Inflammatory macrophage (primary cell): ENCODE measurements at places on chromosomes 1 and 21.

DNA sequence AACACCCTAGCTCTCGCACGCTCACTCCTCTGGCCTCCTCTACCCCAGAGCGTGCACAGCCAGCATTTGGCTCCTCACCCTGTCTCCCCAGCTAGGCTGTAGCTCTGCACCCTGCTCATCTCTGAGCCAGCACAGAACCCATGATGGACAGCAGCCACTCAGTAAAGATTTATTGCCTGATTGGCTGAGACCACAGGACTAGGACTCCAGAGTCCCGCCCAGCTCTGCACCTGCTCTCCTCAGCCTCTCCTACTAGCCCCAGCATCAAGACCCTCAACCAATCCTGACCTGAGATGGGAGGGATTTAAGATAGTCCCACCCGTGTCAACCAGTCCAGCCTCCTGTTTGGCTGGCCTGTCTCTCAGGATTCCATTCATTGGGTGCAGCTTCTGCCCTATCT is 9.3 kb downstream of the C1QB start:
- DNase-seq = no peak

DNA sequence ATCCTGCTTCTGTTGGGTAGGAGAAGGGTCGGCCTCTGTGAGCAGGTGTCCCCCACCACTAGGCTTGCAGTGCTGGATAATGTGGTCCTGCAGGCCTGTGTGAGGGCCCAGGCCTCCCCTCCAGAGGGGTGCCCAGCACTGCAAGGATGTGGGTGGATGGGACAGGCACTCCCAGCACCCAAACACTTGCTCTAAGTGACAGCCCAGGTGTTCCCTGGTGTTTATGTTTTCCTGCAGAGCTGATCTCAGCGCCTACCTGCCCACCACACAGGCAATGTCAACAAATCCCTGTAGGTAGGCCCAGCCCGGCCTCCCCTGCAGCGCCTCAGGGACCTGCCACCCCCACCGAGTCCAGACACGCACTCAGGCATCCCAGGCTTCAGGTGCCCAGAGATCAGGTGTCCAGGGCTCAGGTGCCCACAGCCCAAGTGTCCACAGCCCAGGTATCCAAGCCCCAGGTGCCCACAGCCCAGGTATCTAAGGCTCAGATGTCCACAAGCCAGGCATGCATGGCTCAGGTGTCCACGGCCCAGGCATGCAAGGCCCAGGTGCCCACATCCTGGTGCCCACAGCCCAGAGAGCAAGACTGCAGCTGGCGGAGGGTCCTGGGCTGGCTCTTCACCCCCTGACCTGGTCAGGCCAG is 59.2 kb downstream of the WNT9A start:
- DNase-seq = no peak

- no peak for DNase-seq
Observed at GRCh38 chr1:178500936-178501554, 4.3 kb upstream of the CLEC20A start.

DNA sequence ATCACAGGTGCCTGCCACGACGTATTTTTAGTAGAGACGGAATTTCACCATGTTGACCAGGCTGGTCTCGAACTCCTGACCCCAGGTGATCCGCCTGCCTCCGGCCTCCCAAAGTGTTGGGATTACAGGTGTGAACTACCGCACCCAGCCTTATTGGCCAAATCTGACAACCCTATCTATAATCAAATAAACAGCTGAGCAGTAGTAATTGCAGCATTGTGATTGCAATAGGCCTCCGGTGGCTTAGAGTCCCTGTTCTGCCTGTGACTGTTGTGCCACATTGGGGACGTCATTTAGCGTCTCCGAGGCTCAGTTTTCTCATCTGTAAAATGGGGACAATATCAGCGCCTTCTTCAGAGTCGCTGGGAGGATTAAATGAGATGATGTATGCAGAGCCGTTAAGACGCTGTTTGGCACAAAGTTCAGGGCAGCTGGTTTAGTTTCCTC is 569 bp upstream of the CAPN2 start:
- no peak for DNase-seq

- no peak for DNase-seq
Observed at GRCh38 chr1:245226203-245226499, 71.4 kb downstream of the KIF26B start.

GRCh38 chr1:214445831-214446614 is 105.4 kb downstream of the PTPN14 start:
- DNase-seq = no peak

- no peak for DNase-seq
Observed at GRCh38 chr1:175862408-175862807, 119.0 kb upstream of the TNR start.

DNA sequence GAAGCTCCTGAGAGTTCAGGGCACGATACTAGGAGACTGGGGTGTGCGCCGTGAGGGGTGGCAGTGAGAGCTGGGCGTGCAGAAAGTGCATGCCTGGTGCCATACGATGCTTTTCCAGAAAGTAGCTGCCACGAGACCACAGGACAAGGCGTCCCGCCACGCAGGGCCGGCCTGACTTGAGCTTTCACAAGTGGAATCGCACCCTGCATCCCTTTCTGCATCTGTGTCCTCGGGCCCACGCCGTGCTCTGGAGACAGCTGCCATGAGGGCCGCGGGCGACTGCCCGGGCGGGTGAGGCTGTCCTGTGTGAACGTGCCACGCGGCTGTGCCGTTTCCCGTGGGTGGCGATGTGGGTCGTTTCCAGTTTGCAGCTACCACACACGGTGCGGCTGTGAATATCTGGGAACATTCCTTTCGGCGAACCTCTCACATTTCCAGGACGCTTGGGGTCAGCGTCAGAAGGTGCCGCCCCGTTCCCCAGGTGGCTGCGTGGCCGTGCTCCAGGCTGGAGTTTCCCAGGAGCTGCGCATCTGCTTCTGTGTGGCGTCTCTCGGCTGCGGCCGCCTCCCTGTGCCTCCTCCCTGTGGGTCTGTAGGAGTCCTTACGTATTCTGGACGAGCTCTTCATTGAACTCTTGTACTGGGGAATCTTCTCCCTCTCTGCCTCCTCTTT is 1.0 kb upstream of the PERM1 start:
- no peak for DNase-seq

DNA sequence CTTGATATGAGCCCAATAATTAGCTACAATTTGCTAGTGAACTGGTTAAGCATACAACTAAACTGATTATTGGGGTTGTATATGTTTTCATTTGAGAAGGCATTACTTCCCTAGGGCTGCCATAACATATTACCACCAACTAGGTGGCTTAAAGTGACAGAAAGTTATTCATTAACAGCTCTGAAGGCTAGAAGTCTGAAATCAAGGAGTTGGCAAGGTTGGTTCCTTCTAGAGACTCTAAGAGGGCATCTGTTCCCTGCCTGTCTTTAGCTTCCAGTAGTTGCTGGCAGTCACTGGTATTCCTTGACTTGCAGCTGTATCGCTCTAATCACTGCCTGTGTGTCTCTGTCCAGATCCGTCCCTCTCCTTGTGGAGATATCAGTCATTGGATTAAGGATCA is 86.3 kb downstream of the LHX9 start:
- no peak for DNase-seq
